Uterus (tissue), 4 donors: ENCODE measurements at places on chromosomes 11 and 22. TPM values are rescaled to one million over a fixed set of nuclear protein-coding genes. Genes with fewer than 3 reads are reported as not detected.
A peak's percentile ranks its signal among the peaks of the same experiment; 100 is the strongest.

NOL12 gene
- total RNA-seq = 74.3 TPM

GDPD5 gene
- 9.6 TPM for total RNA-seq

DNA sequence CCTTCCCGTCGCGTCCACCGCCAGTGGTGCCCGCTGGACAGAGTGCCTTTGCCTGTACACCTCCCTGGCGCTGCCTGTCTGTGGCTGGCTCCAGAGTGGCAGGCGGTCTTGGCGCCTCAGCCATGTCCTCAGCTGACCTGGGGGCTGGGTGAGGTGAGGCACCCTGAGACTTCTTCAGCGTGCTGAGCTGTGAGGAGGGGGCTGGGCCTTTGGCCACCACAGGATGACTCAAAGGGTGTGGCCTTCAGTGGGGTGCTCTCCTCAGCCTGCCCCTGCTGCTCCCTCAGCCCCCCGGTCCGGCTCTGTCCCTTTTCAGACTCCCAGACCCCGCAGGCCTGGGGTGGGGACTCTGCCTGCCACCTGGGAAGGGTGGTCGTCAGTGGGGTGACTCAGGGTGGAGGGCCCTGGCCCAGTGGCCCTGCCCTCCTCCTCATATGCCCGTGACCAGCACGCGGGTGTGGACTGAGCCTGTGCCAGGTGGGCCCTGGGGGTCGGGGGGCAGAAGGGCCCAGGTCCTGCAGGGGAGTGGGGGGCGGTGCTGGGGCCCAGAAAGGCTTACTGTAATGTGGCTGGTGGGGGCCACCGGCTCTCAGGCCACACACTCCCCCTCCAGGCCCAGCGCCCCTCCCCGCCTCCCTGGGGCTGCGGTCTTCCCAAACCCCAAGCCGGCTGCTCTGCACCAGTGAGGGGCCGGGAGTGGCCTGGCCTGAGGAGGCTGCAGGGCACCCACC lies 15.9 kb downstream of the CRELD2 start:
- peak overlapping the region; percentile 42 for H3K4me3 ChIP-seq
- peak; percentile 65 for DNase-seq
- peak overlapping the region; percentile 91 for H3K27ac ChIP-seq
- H3K27me3 ChIP-seq = no peaks in the 10 kb centered on the region
- H3K4me1 ChIP-seq = no peaks in the 10 kb centered on the region

GRCh38 chr11:45984192-45984591 lies 61.7 kb downstream of the LARGE2 start:
- peaks cover 4% of the 10 kb centered on the region for H3K4me1 ChIP-seq
- H3K4me3 ChIP-seq = no peak overlapping the region
- DNase-seq = no peak
- no peak overlapping the region for H3K27ac ChIP-seq

GRCh38 chr11:44580701-44581100 lies 15.2 kb downstream of the CD82 start:
- H3K4me3 ChIP-seq = no peak overlapping the region
- no peaks in the 10 kb centered on the region for H3K36me3 ChIP-seq
- H3K27ac ChIP-seq = no peak overlapping the region
- no peaks in the 10 kb centered on the region for H3K27me3 ChIP-seq
